NCI-H2029 (cell line): ENCODE measurements at places on chromosomes 7 and 10.
A peak's percentile ranks its signal among the peaks of the same experiment; 100 is the strongest.

DNA sequence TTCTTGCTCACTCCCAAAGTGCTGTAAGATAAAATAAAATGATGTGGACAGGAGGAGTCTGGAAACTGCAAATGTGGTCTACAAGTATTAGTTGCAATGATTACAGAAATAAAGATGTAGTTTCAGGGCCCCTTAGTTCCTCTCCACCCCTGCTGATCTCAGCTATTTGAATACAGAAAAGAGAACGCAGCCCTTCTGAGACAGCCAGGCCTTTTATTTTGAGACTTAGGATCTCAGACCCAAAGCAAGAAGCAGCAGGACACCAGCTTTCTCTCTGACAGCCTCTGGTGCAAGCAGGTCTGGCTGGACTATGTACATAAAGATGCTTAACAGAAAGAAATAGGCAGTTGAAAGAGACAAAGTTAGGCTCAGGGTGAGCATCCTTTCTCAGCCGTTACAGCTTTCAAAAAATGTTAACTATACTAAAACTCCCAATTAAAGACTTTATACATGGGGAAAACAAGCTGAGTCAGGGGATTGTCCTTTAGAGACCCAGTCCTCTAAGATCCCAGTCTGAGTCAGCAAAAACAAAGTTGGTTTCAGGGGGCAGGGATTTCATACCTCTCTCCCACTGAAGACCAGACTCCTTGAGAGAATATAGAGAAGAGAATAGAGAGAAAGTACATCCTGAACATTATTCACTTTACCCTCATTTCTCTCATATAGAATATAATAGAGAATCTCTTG, 220.4 kb downstream of the TMEM178B start:
- no peak for DNase-seq

DNA sequence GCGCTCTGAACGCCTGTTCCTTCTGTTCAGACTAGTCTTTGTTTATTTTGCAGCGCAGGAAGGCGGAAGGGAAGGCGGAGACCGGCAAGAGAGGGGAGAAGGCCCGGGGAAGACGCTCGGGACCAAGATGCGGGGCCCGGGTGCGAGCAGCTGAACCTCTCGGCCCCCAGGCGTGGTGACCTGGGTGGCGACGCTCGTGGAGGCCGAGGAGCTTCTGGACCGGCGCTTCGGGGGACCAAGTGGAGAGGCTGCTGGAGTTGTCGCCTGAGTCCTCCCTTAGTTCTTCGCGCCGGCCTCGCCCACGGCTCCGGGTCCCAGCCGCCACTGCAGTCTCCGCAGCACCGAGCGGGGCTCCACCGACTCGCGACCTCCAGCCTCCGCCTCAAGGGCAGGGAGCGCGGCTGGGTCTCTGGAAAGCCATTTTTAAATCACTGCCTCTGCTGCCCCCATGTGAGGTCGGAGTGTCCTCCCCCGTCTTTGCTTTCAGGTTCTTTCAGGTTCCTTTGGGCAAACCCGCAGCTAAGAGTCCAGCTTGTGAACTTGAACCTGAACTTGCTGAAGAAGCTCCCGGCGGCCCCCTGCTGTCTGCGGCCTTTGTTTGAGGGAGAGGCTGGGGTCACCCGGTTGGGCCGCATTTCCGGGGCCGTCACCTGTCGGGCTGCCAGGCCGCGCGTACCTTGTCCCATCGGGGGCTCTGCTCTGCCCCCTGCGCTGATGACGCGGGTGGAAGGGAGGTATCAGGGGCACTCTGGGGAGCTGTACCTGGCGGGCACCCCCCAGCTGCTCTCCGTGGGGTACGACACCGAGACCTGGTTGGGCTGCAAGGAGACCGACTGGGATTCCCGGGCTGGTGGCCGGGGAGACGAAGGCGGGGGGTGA, 136.0 kb downstream of the KIF20B start:
- no peak for DNase-seq

DNA sequence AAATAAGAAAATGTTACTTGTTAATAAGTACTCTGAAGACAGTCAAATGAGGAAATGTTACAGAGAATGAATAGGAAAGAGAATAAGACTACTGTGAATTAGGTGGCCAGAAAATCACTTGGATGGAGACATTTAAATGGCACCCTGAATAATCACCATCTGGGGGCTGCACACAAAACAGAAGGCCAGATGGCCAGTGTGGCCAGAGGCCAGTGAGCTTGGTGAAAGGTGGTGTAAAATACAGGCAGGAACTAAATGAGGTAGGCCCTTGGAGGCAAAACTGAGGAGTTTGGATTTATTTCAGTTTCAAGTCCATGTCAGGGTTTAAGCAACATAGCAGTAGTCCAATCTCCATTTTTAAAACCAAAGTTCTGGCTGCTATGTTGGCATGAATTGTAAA, 126.7 kb downstream of the TSPAN12 start:
- no peak for DNase-seq

DNA sequence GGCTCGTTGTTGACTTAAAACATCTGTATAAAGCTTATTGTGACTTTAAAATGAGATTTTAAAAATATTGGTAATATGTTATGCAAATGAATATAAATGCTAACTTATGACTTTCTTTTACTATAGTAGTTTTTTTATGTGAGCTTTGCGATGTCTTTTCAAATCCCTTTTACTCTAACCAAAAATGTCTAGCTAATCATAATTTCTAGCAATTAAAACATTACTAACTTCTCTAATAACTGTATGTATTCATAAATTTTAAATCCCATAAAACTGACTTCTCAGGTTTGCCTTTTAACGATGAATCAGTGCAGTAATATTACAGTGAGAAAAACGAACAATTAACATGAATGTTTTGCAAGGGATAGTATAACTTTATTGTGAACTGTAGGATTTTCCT, 113.2 kb downstream of the MAPK8 start:
- DNase-seq = no peak

GRCh38 chr7:30163231-30163894, 28.6 kb downstream of the MTURN start:
- DNase-seq = no peak

DNA sequence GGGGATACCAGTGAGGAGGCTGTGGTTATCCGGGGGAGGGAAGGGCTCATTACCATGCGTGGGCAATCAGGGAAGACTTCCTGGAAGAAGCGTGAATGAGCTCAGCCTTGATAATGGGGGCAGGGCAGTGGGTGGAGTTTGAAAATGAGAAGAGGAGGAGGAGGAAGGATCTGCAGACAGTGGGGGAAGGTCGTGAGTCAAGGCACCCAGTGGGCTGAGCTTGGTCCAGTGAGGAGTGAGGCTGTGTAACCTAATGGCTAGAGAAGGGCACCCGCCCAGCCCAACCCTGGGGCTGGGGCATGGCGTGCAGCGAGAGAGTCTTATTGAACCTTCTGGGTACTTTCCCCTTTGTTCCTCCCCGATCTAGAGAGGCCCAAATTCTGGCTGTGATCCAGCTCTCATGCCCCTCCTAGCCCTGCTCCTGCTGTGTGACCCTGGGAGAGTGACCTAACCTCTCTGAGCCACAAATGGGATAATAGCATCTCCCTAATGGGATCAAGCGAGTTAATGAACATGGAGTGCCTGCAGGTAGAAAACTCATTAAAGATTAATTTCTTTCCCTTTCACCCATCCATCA, 31.5 kb downstream of the CLIP2 start:
- DNase-seq = no peak

GRCh38 chr10:53574024-53574423, 801.4 kb upstream of the MBL2 start:
- DNase-seq = no peak

GRCh38 chr10:78644550-78644949, 424.2 kb upstream of the ZMIZ1 start:
- no peak for DNase-seq

DNA sequence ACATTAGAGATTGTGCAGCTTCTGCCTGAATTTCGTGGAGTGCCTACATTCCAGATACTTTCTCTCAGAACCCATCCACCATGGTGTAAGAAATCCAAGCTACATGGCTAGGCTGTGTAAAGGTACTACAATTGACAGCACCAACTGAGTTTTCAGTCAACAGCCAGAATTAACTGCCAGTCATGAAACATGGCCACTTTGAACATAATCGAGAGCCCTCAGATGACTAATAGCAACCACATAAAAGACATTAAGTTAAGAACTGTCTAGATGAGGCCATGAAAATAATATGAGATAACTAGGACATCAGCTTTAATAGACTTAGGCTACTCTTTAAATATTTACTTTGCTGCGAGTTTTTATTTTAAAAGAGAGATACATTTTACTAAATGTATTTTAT, 1106.8 kb upstream of the LRRTM3 start:
- DNase-seq = no peak

DNA sequence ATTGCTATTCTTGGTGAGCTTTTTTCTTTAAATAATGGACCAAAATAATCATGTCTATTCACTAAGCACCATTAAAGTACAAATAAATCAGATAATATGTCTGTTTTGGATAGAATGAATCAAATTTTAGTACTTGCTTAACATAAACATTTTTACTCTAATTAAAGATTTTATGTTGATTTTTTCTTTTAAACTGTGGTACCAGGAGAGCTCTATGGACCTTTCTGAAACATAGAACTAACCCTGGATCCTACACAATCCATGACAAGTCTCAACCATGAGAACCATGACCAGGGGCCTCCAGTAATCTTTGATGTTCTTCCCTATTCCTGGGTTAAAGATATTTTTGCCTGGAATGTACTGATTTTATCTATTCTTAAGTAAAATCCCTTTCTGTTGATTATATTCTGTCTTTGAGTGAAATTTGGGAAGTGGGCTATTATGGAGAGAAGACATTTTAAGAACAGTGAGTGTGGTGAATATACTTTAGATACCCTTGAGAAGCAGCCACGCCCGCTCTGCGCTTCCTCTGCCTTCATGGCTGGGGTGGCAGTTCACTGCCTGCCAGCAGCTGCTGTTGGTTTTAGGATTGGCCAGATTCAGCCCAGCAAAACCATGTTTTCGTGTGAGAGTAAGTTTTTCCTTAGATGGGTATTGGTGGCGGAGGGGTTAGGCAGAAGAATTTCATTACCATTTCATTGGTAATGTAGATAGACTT, 42.2 kb upstream of the BHLHA15 start:
- no peak for DNase-seq

- no peak for DNase-seq
These were observed 116.6 kb downstream of the TMEM130 start for GRCh38 chr7:98753176-98753575.

GRCh38 chr10:644076-644942, 45.2 kb downstream of the DIP2C start:
- DNase-seq = no peak

DNA sequence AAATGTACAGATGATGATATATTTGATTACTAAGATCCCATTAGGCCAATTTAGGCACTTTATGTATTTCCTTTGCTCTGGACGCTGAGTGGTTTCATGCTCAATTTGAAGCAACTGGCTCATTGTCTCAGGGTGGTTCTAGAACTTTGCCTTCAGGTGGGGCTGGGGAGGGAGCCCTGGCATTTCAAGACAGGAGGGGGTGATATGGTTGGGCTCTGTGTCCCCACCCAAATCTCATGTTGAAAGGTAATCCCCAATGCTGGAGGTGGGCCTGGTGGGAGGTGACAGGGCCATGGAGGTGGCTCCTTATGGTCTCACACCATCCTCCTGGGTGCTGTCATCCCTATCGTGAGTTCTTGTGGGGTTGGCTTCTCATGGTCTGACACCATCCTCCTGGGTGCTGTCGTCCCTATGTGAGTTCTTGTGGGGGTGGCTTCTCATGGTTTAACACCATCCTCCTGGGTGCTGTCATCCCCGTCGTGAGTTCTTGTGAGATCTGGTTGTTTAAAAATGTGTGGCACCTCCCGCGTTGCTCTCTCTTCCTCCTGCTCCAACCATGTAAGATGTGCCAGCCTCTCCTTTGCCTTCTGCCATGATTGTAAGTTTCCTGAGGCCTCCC, 151.5 kb upstream of the KLF6 start:
- DNase-seq = no peak

DNA sequence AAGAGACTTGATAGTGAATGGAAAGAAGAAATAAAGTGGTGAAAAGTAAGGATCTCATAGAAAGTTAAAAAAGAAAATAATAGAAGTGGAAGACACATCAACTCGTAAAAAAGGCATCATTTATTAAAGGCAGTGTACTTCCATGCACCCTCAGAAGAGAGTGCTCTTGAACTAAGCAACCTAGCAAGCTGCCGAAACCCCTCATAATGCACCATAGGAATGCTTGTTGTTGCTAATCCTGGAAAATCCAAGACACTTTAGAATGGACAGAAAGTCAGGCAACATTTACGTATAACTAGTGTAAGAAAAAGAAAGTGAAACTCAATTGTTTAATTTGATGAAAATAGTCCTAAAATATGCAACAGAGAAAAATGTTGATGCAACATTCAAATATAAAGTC, 12.8 kb downstream of the TFPI2 start:
- DNase-seq = no peak

DNA sequence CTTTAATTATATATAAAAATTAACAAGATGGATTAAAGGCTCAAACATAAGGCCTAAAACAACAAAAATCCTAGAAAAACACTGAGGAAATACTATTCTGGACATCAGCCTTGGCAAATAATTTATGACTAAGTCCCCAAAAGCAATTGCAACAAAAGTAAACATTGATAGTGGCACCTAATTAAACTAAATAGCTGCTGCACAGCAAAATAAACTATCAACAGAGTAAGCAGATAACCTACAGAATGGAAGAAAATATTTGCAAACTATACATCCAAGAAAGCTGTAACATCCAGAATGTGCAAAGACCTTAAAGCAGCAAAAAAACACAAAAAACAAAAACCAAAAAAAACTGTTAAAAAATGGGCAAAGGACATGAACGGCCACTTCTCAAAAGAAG, 384.0 kb upstream of the SEMA3D start:
- no peak for DNase-seq

- no peak for DNase-seq
These were observed 23.6 kb downstream of the SKIDA1 start for GRCh38 chr10:21501731-21502347.

DNA sequence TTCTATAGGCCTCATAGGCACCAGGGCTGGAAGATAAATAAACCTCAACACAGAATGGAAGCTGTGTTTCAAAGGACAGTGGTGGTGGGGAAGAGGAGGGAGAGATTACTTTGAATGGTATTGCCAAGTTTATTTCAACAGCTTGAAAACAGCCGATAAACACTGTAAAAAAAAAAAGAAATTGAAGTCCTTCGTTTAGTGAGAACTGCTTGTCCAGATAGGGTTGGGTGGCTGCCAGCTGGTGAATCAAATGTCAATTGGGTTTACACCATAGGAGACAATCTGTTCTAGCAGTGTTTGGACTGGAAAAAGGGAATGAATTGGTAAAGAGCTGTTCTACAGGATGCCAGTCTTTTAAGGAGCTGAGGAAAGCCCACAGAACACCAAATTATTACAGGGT, 254.8 kb downstream of the PHF14 start:
- DNase-seq = peak; percentile 39

GRCh38 chr7:79862447-79863210, 272.0 kb upstream of the GNAI1 start:
- no peak for DNase-seq
